ENCODE measurements at places on chromosomes 3 and 15.

GRCh38 chr3:13564751-13565560 lies 16.0 kb downstream of the FBLN2 start:
- DNase-seq = no peak

GRCh38 chr15:74621936-74622335 lies 6.3 kb downstream of the CLK3 start:
- DNase-seq = no peak

DNA sequence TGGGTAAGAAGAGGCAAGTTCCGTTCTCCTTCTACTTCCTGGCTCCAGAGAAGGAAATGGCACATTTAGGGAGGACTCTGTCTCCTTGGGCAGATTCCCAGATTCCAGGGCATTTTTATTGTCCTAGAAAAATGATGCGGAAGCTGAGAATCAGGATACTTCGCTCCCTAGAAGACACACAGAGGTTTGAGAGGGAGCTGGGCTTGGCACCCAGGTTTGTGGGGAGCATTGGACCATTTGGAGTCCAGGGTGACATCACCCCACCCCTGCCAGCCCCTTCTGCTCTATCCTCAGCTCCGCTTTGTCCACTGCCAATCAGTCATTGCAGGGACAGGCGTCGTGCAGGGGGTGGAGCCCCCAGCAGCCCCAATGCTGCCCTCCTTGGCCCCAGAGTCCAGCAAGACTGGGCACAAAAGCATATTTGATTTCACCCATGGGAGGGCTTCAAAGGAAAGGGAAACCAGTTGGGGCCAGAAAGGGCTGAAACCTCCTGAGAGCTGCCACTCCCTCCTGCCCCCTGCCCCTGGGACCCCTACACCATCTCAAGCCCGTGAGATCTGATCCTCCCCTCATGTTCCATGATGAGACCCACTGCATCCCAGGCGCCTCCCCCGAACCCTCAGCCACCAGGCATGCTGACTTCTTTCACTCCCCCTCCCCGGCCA lies 129.8 kb upstream of the MEF2A start:
- peak; percentile 15 for DNase-seq

- no peak for DNase-seq
Measured at GRCh38 chr15:90074916-90075315, 27.4 kb downstream of the IDH2 start.

GRCh38 chr3:110670407-110670806 lies 401.2 kb upstream of the NECTIN3 start:
- DNase-seq = no peak

GRCh38 chr15:27353856-27354255 lies 382.9 kb downstream of the GABRG3 start:
- no peak for DNase-seq

DNA sequence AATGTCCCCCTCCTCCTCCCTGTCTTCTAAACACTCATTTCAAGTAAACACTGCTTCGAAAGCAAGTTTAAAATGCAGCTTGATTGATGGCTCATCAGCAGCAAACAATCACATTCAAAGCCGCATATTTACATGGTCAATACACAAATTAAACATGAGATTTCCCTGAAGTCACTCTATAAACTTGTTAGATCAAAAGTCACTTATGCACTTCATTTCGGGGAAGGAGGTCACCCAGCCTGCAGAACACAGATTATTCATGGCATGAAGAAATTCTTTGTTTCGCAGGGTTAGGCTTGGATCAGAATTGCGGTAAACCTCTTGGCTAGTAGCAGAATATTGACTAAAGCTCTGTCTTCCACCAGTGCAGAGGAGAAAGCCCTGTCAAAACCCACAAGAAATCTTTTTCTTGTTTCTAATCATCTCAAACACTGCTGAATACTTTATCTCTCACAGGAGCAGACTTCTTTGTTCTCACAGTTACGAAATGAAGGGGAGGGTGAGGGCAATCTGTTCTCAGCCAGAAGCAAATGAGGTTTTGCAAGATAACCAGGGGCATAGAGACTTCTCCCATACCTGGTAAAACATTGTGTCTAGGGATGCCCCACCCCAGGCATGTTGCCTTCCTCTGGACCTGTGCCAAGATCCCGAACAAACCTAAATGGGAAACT lies 133.3 kb upstream of the CHL1 start:
- no peak for DNase-seq

GRCh38 chr3:107235928-107236315 lies 141.3 kb upstream of the CCDC54 start:
- DNase-seq = peak; percentile 63

DNA sequence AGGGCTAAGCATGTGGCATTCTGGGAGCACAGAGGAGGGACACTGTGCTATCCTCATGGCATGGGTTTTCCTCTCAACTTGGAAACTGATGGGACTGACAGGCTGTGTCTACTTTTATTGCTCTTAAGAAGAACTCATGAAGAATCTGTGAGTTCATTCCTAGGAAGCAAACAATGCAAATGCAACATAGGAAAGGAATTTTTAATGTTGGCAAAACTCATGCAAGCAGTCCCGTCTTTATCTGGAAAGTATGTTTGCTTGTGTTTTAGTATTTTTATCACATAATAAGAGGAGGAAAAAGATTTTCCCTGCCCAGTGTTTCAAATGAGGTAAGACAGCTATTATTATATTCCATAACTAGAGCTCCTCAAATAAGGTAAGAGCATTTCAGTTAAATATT lies 89.7 kb downstream of the TRIM42 start:
- DNase-seq = no peak

DNA sequence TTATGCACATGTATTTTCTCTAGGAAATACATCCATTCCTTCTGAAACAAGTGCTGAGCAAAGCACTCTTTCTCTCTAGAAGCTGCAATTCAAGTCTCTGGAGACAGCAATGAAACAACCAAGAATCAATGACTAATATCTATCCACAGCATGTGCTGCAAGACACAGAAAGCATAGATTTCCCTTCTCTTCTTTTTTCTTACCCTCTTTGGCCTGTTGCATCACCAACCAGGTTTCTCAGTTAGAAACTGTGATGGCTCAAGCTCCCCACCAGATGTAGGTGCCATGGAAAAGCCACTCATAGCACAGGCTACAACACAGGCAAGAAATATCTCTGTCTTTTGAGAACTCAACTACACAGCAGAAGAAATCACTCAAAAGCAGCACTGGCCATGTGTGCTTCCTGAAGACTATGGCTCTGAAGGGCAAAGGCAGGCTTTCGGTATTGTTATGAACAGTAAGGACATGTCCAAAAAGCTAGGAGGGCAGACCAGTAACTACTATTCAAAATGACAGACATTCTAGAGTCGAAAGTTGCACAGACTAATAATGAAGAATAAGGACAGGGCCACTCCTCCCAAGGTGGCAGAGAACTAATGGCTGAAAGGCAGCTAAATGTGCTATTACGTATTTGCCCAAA lies 15.5 kb downstream of the ZDHHC3 start:
- no peak for DNase-seq

GRCh38 chr3:11551036-11551435 lies 92.7 kb downstream of the VGLL4 start:
- DNase-seq = no peak

- no peak for DNase-seq
Measured at GRCh38 chr15:69929905-69930630, 167.6 kb downstream of the TLE3 start.

- DNase-seq = no peak
Measured at GRCh38 chr3:25594007-25594502, 70.7 kb downstream of the TOP2B start.

DNA sequence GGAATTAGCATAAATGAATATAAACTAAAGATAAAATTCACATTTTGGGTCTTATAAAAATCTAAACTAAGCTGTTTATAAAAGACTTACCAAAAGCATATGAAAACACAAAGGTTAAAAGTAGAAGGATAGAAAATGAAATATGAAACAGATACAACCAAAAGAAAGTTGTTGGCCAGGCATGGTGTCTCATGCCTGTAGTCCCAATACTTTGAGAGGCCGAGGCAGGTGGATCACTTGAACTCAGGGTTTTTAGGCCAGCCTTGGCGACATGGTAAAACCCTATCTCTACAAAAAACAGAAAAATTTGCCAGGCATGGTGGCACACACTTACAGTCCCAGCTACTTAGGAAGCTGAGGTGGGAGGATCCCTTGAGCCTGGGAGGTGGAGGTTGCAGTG lies 51.0 kb downstream of the CPA3 start:
- no peak for DNase-seq

DNA sequence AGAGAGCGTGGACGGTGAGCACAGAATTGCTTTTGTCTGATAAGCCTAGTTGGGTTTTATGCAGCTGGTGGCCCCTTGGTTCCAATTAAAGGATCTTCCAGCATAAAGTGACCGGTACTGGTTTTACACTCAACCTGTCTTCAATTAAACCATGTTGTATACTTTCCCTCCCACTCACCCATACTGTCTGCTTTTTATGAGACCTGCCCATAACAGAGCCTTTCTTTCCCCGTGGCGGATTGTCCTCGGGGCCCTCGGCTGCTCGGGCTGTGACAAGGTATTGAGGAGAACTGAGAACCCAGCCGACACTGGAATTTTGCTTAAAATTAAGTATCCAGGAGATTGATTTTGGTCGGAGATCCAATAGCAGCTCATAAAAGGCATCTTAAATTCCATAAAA lies 98.4 kb downstream of the TMEM266 start:
- no peak for DNase-seq

DNA sequence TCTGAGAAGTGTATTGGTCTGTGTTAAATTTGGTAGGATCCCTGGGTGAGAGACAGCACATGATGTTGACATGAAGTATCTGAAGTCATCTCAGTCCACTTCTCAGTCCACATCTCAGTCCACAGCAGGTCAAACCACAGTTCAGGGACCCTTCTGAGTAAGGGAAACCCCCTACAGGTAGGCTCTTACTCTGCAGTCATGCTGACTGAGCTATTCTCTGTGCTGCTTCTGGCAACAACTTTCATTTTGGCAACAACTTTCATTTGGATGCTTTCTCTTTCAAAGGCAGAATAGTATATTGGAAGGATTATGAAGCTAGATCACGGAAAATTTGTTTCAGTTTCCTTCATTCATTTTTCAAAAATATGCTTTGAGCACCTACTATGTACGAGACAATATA lies 178.2 kb upstream of the GOLIM4 start:
- DNase-seq = no peak

- no peak for DNase-seq
Measured at GRCh38 chr3:123818324-123818920, 65.7 kb downstream of the MYLK start.

GRCh38 chr15:25775317-25775912 lies 87.7 kb downstream of the ATP10A start:
- peak; percentile 66 for DNase-seq

GRCh38 chr3:159632128-159632527 lies 356.5 kb upstream of the IL12A start:
- DNase-seq = no peak

- DNase-seq = no peak
Measured at GRCh38 chr15:39517122-39517855, 63.6 kb upstream of the THBS1 start.

DNA sequence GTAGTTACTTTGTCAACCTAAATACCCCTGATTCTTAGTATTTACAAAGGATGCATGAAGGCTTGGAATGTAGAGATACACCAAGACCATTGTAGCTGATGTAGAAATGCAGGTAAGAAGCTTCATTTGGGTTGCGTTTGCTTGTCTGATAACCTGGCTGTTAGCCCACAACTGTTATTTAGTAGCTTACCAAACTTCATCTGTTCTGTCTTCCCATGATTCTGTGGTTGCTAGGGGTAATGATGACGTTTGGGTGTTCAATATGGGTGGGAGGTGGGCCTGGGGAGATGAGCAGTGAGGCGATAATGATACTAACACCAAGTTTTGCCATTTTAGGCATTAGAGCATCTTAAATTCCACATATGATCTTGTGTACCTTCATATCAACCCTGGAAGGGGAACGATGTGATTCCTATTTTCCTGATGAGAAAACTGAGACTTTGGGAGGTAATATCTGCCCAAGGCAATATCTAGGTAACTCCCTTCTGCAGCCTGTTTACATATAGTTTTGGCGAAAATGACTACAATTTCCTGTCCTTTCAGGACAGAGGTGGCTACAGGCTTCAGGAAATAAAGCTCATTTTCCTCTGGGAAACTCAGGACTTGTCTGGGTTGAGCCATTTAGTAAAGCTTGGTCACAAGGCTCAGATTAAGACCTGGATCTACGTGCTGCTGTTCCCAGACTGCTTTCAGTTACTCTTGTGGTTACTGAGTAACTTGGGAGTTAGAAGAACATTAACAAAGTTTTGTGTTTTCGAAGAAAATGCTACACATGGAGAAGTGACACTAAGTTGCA lies 26.8 kb downstream of the FNDC3B start:
- no peak for DNase-seq

DNA sequence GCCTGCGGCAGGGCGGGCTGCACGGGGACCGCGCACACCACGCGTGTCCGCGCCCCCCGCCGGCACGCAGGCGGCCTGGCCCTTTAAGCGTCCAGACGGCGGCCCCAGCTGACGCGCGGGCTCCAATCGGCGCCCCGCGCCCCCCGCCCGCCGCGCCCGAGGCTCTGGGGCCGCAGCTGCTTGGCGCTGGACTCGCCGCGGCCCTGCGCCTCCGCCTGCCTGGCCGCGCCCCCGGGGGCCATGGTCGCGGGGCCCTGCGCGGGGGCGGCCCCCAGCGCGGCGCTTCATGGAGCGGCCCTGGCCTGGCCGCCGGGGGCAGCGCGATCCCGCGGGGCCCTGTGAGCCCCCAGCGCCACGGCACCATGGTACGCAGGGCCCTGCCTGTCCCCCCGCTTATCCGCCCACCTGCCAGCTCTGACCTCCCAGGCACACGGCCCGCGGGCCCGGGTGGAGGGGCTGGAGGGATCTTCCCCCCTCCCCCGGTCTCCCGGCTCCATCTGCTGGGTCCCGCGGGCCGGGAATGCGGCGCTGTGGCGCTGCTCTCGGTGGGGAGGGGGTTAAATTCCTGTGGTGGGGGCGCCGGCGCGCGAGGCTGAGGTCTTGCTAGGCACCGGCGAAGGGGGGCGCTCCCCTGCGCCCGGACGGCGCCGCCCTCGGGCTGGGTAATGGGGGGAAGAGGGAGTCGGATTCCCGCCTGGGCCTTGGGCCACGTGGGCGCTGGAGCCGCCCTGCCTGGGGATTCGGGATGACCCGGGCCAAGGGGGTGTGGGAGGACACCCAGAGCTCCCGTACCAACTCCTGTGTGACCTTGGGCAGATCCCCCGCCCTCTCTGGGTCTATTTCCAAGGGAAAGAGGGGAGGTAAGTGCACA lies 1.1 kb downstream of the ZBTB47 start:
- DNase-seq = peak; percentile 73

DNA sequence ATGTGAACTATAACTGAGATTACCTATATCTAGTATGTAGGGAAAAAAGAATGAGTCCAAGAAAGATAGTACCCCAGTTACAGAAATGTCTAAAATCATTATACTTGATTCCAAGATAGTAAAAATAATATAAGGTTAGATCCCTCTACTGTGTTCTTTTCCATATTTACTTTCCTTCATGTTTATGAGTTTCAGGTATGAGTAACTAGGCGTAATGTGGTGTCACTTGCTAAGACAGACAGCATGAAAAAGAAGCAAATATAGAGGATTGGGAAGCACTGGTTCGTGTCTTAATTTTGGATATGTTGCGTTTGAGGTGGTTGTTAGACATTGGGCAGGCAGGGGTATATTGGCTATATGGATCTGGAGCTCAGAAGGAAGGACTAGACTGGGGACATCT lies 168.1 kb upstream of the PFN2 start:
- no peak for DNase-seq

All from left hindlimb (tissue), 1 donor.